Activated CD4-positive, alpha-beta T cell treated with anti-CD3 and anti-CD28 coated beads, Interleukin-2, amount 10 ng/mL, durations not matched to agents 24 days and 14 days (primary cell): ENCODE measurements at places on chromosomes 7 and 10.

GRCh38 chr10:3873728-3874461, 88.9 kb upstream of the KLF6 start:
- DNase-seq, result peak; percentile 81

- DNase-seq, result no peak
Observed at GRCh38 chr10:75352650-75353049, 48.9 kb downstream of the ZNF503 start.

GRCh38 chr10:4111643-4112042, 326.6 kb upstream of the KLF6 start:
- no peak for DNase-seq

- no peak for DNase-seq
Observed at GRCh38 chr10:52472406-52473146, 158.5 kb downstream of the DKK1 start.

DNA sequence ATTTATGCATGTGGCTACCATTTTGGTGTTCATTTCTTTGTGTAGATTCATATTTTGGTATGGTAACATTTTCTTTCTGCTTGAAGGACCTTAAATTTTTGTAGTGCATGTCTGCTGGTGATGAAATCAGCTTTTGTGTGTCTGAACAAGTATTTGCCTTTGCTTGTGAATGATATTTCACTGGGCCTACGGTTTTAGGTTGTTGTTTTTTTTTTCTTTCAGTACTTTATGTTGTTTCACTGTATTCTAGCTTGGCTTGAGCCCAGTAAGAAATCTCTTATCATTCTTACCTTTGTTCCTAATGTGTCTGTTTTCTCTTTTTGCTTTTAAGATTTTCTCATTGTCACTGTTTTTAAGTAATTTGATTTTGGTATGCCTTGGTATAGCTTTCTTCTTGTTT, 31.9 kb downstream of the SAMD8 start:
- no peak for DNase-seq

- DNase-seq, result no peak
Observed at GRCh38 chr7:25391295-25391861, 163.1 kb upstream of the NPVF start.

DNA sequence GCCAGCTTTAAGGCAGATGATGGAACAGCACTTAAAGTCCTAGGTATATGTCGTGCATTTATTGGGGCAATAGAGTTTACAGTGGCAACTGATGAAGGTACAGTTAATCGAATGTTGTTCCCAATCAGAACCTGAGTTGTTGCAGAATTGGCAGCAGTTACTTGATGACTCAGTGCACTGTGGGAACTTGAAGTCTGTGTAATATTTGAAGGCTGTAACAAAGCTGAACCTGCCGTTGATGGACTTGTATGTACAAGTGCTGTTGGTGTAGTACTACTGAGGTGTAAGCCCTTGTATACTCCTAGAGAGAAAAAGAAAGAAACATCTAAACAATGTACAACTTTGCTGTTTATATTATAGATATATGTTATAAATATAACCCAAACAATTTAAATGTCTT, 75.3 kb downstream of the EPC1 start:
- DNase-seq, result peak; percentile 28

DNA sequence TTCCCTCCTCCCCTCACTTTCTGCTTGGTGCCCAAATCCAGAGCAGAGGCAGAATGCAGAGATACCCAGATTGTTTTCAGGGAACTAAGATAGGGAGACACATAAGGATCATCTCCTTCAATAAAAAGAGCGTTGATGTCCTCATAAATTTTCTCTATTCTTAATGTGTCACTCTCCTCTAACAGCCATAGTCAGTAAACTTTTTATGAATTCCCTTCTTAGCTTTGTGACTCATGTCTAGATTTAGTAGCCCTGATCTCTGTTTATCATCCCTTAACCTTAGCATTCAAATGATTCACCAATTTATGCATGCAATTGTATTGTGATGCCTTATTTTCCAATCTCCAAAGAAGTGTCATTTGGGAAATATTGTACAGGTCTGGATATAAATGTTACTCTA, 995.5 kb upstream of the C7orf33 start:
- no peak for DNase-seq

DNA sequence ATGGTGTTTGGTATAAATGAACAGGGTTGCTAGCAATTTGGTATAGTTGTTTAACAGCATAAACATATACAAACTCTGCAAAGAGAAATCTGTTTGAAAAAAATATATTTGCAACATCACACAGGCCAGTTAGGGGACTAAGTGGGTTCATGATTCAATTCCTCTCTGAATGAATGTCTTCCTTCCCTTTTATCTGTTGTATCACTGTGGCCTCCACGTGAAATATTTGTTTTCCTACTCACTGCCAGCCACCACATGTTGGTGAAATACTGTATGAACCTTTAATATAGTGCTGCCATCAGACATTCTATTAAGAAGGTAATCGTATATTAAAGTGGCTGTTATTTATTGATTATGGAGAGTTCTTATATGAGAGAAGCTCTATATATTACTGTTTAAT, 157.0 kb downstream of the ARID5B start:
- DNase-seq, result no peak

DNA sequence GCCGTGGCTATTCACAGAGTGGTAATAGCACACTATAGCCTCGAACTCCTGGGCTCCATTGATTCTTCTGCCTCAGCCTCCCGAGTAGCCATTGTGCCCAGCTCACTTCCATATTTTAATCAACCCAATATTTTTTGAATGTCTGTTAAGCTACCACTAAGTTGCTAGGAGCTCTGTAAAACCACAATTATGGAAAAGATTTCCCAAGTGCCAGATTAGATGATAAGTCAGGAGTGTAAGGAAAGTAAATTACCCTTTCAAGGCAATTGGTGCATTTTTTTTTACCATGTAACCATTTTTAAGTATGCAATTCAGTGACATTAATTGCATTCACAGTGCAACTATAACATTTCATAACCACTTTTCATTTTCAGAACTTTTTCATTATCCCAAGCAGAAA, 87.5 kb upstream of the GATAD1 start:
- DNase-seq, result no peak

- no peak for DNase-seq
Observed at GRCh38 chr7:30249316-30249715, 35.1 kb upstream of the ZNRF2 start.

- DNase-seq, result no peak
Observed at GRCh38 chr10:31526681-31527080, 207.7 kb downstream of the ZEB1 start.

DNA sequence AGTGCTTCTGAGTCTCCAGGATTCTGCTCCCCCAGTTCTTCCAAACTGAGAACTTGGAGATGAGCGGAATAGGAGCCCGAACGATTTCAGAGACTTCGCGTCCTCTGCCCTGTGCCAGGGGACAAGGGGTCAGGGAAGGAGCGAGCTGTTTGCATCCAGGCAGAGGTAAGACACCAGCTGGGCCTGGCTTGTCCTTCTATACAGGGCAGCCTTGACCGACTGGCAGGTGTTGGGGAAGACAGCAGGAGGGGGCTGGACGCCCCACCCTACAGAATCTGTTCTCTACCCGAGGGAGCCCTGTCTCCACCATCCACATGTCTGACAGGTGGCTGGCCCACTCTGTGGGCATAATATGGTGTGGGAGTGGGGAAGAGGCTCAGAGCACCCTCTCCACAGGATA, 7.1 kb downstream of the SPOCK2 start:
- DNase-seq, result no peak

DNA sequence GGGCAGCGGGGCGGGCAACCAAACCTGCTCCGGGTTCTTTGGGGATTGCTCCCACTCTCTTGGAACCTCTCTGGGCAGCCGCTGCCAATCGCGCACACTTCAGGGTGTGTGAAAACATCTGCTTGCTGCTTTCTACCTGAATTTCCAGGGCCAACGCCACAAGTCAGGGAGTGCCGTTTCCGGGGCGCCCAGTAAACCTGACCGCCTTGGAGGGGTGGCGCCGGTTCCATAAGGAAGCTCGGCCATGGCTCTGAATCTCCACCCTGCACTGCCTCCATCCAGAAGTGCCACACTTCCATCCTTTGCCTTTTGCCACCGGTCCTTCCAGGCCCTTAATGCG, 679 bp upstream of the AFAP1L2 start:
- no peak for DNase-seq

DNA sequence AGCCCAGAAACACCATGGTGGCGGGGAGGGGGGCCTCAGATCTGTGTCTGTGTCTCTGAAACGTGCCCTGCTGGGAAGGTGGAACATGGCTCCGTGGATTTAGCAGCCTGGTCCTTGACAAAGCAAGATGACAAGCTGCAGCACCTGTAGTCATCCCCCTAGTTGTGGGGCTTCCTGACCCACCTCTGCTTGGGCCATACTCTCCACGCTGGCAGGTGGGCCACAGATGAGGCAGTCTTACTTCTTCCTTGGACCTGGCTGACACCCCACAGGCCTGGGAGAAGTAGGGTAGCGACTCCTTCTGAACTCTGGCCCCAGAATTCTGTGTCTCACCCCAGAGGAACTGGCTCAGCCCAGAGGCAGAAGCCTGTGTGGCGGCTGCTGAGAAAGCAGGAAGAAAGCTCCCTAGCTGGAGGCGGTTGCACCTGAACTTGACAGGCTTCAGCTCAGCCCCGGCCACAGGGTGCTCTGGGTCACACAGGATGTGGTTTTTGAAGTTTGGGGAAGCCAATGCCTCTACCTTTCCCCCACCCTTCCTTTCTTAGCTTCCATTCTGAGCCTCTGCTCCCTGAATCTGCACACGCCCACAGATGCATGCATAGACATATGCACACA, 113.9 kb downstream of the ABLIM1 start:
- peak; percentile 94 for DNase-seq

DNA sequence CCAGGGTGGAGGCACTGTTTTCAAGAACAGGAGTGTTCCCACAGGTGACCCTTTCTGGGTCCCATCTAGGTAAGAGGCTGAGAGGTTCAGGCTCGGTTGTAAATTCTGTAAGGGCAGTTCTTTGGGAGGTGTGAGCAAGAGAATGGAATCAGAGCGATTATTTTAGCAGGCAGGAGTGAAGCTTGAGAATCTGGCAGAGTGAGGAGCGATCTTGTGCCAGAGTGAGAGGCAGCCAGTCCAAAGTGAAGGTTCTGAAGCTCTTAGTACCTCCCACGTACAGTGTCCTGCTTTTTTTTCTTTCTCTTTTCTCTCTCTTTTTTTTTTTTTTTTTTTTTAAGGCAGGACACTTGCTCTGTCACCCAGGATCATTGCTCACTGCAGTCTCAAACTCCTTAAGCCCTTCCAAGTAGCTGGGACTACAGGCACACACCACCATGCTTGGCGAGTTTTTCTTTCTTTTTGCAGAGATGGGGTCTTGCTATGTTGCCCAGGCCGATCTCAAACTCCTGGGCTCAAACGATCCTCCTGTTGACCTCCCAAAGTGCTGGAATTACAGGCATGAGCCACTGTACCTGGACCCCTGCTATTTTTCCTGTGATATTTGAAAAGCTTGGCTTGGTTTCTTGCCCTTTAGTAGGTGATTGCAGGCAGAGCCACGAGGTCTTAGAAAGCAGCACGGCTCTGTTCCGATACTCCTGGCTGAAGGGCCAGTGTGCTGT, 10.9 kb downstream of the POR start:
- DNase-seq, result no peak

DNA sequence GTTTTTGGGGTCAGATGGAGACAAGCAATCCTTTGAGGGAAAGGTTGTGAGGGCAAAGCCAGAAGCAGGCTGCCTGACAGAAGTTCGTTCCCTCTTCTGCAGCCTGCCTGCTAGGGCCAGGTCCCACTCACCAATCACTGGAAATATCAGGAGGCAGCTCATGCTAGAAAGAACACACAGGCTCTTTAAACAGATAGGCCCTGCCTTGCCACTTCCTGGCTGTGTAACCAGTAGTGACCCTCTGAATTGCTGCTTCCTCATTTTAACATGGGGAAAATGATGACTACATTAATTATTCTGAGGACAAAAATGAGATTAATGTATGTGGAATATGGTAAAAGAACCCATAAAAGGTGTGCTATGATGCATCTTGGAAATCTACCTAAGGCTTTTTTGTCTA, 50.5 kb upstream of the MRLN start:
- DNase-seq, result no peak

GRCh38 chr7:118452128-118452527, 227.6 kb downstream of the ANKRD7 start:
- no peak for DNase-seq

DNA sequence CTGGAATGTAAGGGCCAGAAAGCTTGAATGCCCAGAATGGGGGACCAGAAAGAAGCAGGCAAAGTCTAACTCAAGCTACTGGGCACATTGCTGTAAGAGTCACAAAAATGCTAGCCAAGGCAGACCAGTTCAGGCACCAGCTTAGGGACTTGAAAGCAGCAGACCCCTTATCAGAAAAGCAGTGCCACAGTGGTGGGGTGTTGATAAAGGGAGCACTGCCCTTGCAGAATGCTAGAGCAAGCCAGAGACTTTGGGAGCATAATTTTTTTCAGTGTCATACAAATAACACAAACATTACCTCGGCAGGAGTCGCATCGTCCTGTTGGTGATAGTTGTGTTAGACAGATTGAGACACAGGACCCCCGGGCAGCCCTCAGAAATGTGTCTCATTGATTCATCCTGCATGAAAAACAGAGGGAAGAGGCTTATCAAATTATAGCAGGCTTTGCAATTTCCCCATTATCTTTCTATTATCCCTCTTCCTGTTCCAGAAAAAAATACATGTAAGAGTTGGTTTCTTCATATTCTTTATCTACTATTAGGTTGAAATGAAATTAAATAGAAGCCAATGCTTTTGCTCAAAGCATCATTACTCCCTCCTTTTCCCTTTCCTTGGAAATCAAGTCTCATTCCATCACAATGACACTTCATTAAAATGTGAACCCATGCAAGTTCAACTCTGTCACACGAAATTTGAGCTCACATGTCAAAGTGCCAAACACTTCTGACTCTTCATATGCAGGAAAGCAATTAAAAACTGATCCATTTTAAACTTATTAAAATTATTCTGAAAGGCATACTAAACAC, 13.4 kb downstream of the LRRC17 start:
- DNase-seq, result no peak

DNA sequence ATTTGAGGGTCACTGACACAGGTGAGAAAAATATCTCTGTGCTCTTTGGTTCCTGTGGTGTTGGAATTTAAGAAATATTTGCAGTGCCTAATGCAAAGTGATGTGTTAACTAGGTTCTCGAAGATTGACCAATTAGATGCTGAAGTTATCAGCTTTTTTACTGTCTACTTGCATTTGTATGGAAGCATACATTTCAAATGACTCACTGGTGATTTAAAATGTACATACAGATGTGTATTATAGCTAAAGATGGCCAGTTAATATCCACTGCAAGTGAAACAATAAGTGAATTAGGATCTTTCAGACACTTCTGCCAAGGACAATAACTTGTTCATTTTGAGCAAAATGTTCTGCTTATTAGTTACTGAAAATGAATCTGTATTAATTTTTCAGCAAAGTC, 205.0 kb downstream of the FANK1 start:
- DNase-seq, result no peak

DNA sequence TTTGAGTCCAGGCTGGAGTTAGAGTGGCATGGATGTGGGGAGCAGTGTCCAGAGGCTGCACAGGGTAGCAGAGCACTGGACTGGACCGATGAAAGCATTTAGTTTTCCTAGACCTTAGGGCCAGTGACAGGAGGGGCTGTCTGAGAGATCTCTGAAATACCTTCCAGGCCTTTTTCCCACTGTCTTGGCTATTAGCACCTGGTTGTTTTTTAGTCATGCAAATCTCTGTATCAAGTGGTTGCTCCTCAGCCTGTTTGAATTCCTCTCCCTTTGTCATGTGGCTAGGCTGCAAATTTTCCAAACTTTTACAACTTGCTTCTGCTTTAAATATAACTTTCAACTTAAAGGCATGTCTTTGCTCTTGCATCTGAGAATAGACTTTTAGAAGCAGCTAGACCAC, 504.3 kb upstream of the VSTM2A start:
- DNase-seq, result no peak

GRCh38 chr10:43380610-43381222, 9.3 kb downstream of the FXYD4 start:
- DNase-seq, result no peak

GRCh38 chr10:47022311-47023131, 111.3 kb downstream of the PTPN20 start:
- DNase-seq, result no peak
